ENCODE measurements at places on chromosomes 11 and 22. TPM values are rescaled to one million over a fixed set of nuclear protein-coding genes. Genes with fewer than 3 reads are reported as not detected.

Gene OR51D1
- not detected for total RNA-seq

- DNase-seq, result no peak
Observed at GRCh38 chr11:114080219-114080618, 20.7 kb downstream of the ZBTB16 start.

DNA sequence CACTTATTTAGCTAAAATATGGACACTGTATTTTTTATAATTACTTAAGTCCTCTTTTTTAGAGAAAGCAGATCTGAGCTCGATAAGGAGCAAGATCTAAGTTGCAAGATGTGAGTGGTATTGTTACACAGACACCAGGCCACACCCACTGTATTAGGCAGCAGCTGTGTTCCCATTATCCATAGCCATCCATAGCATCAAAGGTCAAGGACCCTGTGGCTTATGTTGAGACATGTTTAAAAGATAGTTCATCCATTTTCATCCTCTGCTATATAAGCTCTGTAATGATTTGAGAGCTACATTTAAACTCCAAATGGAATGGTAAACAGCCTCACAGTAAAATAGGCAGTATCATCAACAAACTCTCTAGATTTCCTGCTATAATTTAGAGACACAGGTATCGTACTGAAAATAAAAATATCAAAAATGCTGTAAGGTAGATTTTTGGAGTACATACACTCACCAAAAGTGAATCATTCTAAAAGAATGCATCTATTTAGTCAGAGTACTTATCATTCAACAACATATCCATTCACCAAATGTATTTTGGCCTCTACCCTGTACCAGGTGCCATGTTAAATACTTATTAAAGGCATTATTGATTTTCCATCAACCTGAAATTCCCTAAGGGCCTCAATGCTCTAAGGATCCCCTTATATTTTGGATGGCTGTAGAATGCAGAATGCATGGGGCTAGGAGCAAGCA lies 574.0 kb downstream of the LRRC4C start:
- no peak for DNase-seq

Gene CHRM1
- total RNA-seq, result 1.2 TPM

- no peak for DNase-seq
Observed at GRCh38 chr11:23280088-23280487, 419.8 kb upstream of the CCDC179 start.
